CD4-positive, CD25-positive, alpha-beta regulatory T cell (primary cell): ENCODE measurements at places on chromosomes 3 and 15. TPM values are rescaled to one million over a fixed set of nuclear protein-coding genes. Genes with fewer than 3 reads are reported as not detected.

Gene C3orf22
- total RNA-seq = not detected

Gene GOLGA8R
- 0.69 TPM for total RNA-seq

Gene SLC38A3
- not detected for total RNA-seq

GRCh38 chr15:79595995-79596622 is 164.0 kb downstream of the MINAR1 start:
- no peaks in the 10 kb centered on the region for H3K36me3 ChIP-seq
- no peaks in the 10 kb centered on the region for H3K4me1 ChIP-seq
- peak; percentile 10 for DNase-seq

GRCh38 chr3:196093317-196094111 is 11.6 kb upstream of the TFRC start:
- no peak overlapping the region for H3K27ac ChIP-seq
- no peaks in the 10 kb centered on the region for H3K36me3 ChIP-seq
- DNase-seq = no peak
- H3K27me3 ChIP-seq = no peaks in the 10 kb centered on the region
- H3K4me1 ChIP-seq = no peaks in the 10 kb centered on the region
- H3K4me3 ChIP-seq = no peak overlapping the region
